ENCODE measurements at places on chromosomes 13 and 19.

DNA sequence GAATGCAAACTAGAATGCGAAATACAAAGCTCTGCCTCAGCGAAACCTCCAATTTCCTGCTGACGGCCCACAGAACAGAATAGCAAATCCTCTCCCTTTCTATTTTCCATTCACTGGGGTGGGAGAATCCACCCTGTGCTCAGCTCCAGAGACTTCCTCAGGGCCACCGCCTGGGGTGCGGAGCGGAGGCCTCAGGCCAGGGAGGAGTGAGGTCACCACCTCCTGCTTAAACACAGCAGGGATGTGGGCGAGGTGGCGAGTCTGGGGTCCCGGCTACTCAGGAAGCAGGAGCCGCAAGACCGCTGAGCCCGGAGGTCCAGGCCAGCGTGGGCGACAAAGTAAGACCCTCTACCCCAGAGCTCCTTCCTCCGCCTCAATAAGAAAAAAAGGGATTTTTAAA, 666 bp upstream of the ZNF320 start:
- no peak for DNase-seq

GRCh38 chr13:67860315-67860714, 630.2 kb upstream of the PCDH9 start:
- DNase-seq: no peak

DNA sequence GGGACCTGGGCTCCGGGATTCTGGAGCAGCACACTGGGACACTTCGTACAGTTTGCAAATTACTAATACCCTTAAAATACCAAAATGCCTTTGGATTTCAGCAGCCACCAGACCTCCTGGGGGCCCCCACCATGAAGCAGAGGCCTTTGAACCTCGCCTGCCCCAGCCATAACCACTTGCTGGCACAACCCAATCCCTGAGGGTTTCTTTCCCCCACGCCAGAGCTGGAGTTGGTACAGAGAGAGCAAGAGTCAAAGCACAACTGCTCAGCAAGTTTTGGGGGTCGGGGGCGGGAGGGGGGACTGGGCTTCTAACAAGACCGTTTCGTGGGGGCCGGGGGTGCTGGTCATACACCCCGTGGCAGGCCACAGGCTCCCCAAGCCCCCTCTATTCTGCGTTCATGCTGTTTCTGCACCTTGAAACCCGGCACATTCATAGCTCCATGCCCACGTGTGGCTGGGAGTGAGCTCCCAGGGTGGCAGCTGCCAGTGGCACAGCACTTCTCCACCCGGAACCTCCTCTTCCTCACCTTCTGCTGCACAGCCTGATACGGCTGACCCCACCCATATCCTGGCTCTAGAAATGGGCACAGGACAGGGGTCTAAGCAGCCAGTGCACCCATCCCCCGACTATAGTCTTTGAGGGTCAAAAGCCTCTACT, 17.1 kb downstream of the PLEKHF1 start:
- DNase-seq: no peak

DNA sequence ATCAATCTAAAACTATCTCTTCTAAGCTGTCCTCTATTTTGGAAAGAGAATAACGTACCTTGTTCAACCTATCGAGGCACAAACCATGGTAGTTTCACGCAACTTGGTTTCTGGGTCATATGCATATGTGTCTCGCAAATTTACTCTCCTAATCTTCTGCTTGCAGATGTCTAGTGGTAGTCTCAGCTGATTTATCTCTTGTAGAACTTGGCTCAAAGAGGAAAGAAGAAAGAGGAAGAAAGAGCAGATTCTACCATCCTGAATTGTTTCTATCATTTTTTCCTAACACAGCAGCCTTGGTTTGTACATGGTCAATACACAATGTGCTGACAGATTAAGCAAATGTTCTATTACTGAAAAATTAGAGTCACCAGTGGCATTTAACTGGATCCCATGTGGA, 282.3 kb downstream of the SPRY2 start:
- DNase-seq: no peak

GRCh38 chr19:16394681-16395375, 70.2 kb downstream of the KLF2 start:
- DNase-seq: no peak

DNA sequence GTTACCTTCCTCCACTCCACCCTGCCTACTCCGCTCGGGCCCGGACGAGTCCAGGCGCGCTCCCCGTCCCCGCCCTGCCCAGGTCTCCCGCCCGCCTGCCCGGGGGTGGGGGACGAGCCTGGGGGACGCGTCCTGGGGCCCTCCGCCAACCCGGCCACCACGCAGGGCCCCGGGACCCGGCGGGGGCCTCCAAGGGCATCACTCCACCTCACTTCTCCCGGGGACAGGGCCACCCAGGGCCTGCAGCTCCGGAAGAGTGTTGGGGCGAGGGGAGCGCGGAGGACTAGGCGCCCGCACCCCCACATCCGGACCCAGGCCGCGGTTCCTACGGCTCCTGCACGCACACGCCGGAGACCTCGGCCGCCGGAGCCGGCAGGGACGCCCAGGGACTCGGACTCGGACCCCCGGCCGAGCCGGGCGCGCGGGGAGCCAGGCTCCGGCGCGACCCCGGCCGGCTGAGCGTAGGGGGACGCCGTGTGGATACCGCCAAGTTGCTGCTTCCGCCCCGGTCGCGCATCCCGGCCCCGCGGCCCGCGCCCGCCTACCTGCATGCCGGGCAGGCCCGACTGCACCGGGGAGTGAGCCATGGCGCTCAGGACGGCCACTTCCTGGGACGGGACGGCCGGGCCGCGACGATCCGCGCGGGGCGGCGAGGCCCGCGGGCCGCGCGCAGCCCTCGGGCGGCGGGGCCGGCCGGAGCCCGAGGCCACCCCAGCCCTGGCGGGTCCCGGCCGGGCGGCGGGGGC, 534 bp downstream of the STK24 start:
- DNase-seq: no peak

GRCh38 chr13:43110036-43110435, 86.7 kb downstream of the DNAJC15 start:
- no peak for DNase-seq

- no peak for DNase-seq
These were observed 60.5 kb downstream of the MAP4K1 start for GRCh38 chr19:38557205-38557799.

DNA sequence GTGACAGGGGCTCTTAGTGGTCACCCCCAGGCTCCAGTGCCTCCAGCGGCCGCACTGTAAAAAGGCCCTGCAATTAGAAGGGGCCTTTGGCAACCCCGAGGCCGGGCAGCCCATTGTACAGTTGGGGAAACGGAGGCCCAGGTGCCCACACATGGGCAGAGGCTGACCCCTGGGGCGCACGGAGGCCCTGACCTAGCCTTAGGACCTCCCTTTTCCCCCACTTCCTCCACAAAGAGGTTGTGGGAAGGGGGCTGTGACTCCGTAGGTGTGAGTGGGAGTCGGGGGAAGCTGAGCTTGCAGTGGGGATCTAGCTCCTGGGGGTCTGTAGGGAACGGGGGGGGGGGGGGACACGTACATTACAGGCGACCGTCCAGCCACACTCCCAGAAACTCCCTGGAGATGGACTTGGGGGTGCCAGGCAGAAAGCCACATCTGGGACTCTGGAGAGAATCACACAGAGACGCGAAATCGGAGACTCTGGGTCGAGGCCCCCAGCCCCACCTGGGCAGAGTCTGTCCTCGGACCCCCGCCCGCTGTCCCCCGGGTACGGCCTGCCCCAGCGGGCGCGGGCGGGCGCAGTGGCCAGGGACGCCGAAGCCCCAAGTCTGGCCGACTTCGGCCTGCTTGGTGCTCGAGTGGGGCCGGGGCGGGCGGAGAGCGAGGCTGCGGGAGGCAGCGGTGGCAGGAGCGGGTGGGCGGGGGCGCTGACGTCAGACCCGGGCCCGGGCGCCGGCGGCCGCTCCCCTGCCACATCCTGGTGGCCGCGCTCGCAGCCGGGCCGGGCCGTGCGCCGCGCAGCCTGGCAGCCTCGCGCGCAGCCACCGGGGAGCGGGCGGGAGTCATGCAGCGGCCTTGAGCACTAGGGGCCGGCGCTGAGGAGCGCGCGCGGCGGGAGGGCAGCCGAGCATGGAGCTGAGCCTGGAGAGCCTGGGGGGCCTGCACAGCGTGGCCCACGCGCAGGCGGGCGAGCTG, at the start of gene ONECUT3:
TSS of gene ONECUT3 (plus strand) at position 750 of the 972 bp plus-strand sequence. CDS start at position 907, 157 bp downstream.
- no peak for DNase-seq

DNA sequence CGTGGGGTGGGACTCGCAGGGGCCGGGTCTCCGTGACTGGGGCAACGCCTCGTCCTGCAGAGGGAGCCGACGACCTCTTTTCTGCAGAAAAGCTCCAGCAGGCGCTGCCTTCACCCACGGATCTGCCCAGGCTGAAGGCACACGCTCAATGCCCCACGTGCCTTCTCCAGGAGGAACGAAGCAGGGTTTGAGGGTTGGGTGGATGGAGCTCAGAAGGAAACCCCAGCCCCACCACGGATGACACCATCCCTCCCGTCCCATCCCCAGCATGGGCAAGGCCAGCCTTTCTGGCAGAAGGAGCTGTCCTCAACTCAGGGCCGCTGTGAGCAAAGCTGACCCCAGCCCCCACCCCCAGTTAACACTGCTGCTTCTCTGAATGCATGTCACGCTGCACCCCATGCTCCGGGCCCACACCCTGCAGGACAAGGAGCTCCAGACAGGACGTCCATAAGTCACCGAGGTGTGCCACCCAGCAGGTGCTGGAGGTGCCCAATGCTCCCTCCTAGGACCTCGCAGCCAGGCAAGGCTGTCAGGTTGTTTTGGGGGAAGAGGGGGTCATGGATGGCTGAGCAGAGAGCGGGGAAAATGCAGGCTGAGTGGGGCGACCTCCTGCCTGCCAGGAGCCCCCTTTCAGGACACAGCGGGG, 7.4 kb downstream of the C19orf25 start:
- no peak for DNase-seq

DNA sequence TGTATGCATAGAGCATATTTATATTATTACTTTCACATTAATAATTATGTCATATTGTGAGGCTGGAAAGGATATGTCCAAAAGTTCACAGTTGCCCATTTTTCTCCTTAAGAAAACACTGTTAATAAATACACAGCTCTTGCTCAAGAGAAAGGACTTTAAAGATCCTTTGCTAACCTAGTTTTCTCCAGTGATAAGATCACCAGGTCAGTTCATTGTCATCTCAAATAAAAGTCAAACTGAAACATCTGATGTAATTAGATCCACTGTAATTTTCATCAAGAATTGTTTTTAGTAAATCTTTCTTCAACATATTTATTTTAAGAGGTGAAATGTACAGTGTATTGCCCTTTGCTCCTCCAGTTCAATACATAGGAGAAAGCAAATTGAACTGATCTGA, 82.8 kb upstream of the KLHL1 start:
- no peak for DNase-seq

- no peak for DNase-seq
These were observed 2.0 kb downstream of the TNFSF11 start for GRCh38 chr13:42575938-42576337.

DNA sequence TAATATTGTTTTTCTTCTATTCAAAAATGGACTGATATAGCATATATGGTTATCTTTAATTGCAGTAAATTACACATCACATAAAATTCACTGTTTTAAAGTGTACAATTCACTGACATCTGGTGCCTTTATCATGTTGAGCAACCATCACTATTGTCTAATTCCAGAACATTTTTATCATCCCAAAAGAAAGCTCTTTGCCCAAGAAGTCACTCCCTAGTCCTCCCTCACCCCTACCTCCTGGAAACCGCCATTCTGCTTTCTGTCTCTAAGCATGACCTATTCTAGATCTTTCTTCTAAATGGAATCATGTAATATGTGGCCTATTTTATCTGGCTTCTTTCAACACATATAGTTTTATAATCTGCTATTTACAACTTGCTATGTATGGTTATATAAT, 525.6 kb downstream of the DCT start:
- DNase-seq: no peak

DNA sequence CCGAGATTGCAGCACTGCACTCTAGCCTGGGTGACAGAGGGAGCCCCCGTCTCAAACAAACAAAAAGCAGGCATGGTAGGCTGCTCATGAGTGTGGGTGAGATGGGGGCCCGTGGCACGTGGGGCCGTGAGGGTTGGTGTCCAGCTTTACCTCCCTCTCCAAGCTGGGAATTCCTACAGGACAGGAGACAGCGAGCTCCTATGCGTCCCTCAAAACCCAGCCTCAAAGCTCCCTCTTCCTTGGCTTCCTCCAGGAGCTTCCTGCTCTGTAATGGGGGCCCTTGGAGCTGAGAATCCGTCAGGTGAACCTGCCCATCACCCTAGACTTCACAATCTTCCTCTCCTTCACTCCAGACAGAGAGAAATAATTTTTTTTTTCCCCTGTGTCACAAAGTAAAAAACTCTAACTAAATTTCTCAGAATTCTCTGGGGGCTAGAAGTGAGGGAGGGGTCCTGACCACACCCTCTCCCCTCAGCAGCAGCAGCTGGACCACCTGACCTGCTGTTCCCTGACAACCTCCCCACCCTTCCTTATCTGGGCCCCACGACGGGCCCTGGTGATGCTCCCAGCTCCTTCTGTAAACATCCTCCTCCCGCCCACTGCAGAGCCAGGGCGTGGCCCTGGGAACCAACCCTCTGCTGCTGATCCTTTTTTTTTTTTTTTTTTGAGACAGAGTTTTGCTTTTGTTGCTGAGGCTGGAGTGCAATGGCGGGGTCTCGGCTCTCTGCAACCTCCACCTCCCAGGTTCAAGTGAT, 22.1 kb upstream of the WDR18 start:
- DNase-seq: no peak

DNA sequence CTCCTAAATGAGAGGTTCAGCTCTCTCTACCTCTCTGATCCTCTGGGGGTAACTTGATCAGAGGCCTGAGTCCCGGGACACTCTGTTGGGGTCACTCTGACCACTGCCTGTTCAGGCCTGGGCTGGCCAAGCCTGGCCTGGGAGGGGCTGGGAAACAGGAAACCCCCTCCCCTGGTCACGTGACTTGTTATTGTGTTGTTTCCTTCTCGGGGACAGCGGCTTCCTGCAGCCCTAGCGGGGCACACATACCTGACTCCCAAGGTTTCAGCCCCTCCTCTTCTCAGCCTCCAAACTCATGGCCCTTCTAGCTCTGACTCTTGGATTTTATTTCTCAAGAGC, at the start of gene USHBP1:
TSS of gene USHBP1 (minus strand) at position 105 of the 339 bp plus-strand sequence. CDS start 446 bp downstream, outside the sequence.
- DNase-seq: no peak

DNA sequence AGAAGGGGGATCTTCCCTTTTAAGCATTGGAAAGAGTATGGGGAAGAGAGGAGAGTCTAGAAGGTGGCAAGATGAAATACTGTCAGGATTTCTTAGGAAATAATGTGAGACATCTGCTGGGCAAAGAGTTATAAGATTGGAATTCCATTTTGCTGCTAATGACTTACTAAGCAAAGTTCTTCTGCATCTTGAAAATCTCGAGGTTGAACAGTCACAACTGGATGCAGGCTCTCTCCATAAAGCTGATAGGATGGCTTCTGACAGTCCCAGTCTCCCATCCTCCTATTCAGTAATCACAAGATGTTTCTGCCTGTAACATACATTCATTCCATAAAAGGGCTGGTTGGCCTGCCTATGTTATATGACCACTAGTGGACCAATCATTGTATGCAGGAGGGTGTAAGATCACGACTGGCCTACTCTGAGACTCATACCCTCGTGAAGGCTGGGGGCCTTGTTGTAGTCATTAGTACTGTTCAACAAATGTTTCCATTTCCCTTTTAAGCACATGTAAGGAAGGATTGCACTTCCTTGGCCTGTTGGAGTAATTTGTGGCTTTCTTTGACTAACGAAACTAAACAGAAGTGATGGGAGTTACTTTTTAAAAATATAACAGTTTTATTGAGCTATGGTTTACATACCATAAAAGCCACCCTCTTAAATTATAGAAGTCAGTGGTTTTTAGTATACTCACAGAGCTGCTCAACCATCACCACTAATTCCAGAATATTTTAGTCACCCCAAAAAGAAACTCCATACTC, 45.0 kb upstream of the TDRD3 start:
- DNase-seq: no peak

Measured in stimulated activated CD4-positive, alpha-beta T cell treated with anti-CD3 and anti-CD28 coated beads, Interleukin-1b, Interleukin-23, amount 100 ng/mL, for 1 hour (primary cell).